ENCODE measurements at places on chromosomes 11 and 22. TPM values are rescaled to one million over a fixed set of nuclear protein-coding genes. Genes with fewer than 3 reads are reported as not detected.

DNA sequence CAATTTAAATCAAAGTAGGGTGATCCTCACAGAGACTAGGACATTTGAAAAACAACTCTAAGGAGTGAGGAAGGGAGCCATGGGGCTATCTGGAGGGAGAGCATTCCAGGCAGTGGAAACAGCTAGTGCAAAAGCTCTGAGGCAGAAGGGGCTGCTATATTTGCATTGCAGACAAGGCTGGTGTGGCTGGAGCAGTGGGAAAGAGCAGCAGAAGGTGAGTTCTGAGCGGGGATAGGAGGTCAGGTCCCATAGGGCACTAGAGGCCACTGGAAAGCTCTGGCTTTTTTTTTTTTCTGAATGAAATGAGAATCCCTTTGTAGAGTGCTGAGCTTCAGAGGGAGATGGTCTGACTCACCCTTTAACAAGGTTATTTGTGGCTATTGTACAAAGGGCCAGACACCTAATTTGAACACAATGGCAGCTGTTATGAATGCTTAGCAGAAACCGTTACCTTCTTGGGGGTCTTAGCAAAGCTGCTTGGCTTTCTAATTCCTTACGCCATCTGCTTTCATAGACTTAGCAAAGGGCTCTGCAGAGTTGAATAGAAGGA lies 291.6 kb downstream of the BUD13 start:
- DNase-seq: no peak

GRCh38 chr11:57977709-57978108 lies 46.0 kb upstream of the OR9Q1 start:
- DNase-seq: no peak

- no peak for DNase-seq
Measured at GRCh38 chr22:48510599-48510998, 1317.1 kb downstream of the BRD1 start.

- DNase-seq: no peak
Measured at GRCh38 chr22:24144778-24145085, 36.6 kb upstream of the SUSD2 start.

- DNase-seq: no peak
Measured at GRCh38 chr11:132114743-132115142, 744.3 kb downstream of the NTM start.

- DNase-seq: no peak
Measured at GRCh38 chr11:22684082-22684481, 17.7 kb downstream of the GAS2 start.

DNA sequence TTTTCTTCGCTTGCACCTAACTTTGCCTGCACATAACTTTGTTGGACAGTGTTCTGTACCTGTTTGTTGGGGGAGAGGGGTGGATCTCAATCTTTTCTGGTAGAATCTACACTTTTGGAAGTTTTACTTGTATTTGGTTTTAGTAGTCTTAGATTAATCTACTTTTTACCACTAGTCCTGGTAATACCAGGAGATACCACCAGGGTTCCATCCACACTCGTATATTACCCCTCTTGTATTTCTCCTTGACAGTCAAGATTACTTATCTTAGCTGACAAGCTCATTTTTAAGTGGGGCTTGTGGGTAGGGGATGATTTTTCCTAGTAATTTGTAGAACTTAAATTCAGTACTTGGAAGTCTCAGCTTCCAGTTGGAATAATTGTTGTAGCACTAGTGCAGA lies 37.3 kb upstream of the TECTA start:
- no peak for DNase-seq

DNA sequence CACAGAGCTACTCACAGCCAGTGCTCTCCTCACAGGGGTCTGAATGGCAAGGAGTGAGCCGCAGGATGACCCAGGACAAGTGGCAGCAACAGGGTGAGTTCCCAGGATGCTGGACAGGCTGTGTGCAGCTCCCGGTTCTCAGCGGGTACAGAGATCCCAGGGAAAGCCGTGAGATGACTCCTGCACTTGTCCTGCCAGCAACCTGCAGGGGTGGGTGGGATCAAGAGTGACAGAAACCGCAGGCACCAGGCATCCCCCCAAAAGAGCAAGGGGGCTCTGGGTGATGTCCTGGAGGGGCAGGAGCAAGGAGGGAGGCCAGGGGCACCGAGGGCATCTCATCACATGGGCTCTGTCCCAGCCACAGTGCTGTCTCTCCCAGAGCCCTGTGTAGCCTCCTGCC lies 15.9 kb upstream of the PRODH start:
- DNase-seq: no peak

GRCh38 chr11:20415432-20415831 lies 27.9 kb downstream of the PRMT3 start:
- no peak for DNase-seq

DNA sequence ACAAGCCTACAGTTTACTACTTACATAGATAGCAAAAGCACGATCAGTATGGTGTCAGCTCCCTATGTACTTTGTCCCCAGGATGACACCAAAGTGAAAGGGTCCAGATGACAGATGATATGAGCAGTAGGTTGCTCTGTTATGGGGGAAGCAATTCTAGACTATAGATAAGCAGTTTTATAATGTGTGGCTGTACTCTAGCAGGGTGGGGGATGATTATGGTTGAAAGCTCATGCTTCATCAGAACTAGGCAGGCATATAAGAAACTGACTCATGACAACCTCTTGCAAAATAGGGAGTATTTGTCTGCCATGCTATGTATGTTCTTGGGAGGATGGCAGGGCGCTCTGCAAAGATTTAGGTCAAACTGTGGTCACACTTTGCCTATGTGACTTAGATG lies 158.2 kb upstream of the ZBED5 start:
- no peak for DNase-seq

DNA sequence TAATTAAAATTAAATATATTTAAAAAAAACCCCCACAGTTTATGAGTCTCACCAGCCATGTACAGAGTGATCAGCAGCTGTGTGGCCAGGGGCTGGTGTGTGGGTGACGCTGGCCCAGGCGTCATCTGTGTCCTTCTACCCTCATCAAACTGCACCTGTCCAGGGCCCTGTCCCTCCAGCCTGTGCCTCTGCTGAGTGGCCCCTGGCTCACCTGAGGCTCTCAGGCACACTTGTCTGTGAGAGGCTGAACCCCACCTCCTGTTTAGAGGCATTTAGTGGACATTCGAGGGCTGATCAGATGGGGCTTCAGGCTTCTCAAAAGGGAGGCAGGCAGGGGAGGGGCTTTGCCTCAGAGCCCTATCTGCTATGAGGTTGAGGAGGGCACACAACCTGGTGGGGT lies 29.9 kb upstream of the SMIM38 start:
- no peak for DNase-seq

GRCh38 chr11:118102721-118103261 lies 16.0 kb upstream of the SMIM35 start:
- no peak for DNase-seq

DNA sequence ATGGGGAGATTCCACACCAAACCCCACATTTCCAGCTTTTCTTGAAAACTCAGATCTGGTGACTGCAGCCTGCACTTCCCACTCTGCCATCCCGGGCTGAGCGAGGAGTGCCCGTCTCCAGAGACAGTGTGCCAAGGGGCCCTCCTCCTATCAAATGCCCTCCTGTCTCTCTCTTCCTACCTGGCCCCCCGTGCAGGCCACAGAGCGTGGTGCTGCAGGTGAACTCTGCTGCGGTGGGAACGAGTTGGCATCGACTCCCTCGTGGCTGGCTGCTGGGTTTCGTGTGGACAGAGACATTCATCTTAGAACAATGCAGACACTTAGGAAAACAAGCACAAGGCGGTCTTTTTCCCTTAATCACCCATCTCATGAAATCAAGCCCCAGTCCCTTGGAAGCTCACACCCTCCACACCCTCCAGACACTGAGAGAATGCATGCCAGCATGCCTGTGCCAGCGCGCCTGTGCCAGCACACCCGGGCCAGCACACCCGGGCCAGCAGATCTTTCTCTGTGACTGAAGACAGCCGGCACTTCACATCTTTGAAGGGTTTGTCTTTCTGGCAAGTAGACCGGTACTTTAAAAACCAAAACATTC lies 65.0 kb downstream of the PARVB start:
- DNase-seq: no peak

GRCh38 chr11:15307619-15308024 lies 192.9 kb downstream of the INSC start:
- DNase-seq: no peak

DNA sequence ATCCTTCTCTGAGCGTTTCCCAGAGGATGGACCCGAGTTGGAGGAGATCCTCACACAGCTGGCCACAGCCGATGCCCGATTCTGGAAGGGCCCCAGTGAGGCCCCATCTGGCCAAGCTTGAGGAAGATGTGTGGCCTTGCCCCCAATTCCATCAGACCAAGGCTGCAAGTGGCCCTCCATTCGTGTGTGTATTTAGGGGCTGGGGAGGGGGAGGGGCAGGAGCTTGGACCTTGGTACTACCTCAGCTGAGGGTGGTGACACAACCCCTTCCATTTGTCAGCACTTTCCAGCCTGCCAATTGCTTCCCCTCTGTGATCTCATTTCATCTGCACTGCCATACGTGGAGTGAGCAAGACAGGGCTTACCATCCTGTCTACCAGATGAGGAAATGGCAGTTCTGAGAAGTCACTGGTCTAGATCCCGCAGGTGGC lies 1.3 kb upstream of the BBS1 start:
- DNase-seq: no peak

- DNase-seq: no peak
Measured at GRCh38 chr11:5283086-5283485, 13.3 kb upstream of the HBE1 start.

DNA sequence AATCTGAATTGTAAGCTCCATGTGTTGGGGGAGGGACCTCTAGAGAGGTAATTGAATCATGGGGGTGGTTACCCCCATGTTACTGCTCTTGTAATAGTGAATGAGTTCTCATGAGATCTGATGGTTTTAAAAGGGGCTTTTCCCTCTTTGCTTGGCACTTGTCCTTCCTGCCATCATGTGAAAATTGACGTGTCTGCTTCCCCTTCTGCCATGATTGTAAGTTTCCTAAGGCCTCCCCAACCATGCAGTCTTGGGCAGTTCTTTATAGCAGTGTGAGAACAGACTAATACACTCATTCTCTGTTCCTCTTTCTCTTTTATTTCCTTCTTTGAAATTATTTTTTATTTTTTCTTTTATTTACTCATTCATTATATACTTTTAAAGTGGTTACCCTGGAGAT lies 239.4 kb downstream of the CSNK2A3 start:
- DNase-seq: no peak

DNA sequence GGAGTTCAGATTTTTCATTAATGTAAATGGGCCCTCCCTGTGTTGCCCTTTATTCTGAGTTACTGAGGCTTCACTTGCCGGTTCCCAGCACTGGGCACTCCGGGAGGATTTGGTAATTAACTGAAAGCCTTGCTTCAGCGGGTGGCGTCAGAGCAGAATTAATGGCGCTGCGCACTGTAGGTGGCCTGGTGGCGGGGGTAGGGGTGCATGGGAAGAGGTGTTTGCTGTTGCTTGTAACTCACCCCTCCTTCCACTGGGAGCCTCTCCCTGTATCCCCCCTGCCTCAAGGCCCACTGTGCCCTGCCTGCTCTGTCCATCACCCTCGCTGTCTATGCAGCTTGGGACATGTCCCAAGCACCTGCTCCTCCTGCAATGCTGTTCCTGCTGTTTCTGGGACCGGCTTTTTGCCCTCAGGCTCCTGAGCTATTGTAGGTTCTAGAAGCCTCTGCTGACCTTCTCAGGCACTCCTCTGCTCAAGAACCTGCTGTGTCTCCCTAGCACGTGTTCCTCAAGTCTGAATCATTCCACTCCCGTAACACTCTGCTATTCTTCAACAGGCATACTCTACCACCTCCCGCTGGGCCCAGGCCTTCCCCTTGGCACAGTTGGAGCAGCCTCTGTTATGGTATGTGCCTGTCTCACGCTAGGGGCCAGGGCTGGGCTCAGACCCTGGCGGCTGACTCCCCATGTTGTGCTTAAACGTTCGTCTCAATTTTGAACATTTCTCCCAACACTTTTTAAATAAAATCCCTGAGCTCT lies 24.4 kb downstream of the ARHGAP8 start:
- no peak for DNase-seq

DNA sequence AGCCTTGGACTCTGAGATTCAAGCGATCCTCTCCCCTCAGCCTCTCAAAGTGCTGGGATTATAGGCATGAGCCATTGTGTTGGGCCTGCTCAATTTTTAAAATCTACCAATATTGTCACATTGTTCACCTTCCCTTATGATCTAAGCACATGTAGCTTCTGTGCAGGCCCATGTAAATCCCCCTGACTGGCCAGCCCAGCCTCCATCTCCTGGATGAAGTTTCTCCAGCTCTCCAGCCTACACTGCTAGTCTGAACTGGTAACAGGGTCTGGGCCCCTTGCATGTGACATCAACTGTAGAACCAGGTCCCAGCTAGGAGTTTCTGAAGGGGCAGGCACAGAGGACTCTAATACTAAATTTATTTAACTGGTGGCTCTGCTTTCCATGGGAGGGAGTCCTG lies 32.8 kb upstream of the YPEL1 start:
- DNase-seq: no peak

DNA sequence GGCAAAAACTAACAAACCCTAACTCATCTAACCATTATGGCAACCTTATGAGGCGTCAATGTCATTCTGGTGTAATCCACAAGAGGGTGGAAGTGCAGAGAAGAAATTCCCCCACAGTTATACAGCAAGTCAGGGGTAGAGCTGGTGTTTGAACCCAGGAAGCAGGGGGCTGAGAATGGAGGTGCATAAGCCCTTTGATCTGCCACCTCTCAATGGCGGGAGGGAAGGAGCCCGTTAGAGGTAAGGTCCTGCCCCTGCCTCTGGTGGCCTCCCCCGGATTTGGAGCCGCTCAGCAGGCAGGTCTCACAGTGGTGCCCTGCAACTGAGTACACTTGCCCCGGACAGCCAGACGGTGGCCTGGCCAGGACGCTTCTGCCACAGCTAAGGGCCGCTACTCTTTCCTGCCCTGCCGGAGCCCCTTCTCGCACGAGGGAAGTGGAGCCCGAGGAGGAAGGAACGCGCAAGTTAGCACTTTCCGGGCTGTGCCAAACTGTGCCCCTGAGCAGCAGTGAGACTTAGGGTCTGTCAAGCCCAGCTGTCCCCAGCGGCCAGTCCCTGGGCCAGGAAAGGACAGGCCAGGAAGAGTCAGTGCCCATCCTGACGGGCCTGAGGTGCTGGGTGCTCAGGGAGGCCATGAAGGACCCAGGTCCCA lies 1.1 kb downstream of the FXYD2 start:
- no peak for DNase-seq

- no peak for DNase-seq
Measured at GRCh38 chr22:48218889-48219420, 1456.5 kb downstream of the TBC1D22A start.

- DNase-seq: no peak
Measured at GRCh38 chr11:93143186-93143585, 54.6 kb downstream of the SLC36A4 start.

The RAB39A gene
- polyA plus RNA-seq: 1.2 TPM

The PTPRJ gene
- 26.9 TPM for polyA plus RNA-seq

The CDC42BPG gene
- polyA plus RNA-seq: 5.4 TPM

The OR10A4 gene
- polyA plus RNA-seq: not detected

The APOL5 gene
- not detected for polyA plus RNA-seq

The UPK3A gene
- polyA plus RNA-seq: 1.5 TPM

The SCGB1D2 gene
- polyA plus RNA-seq: 0.80 TPM

The RAG2 gene
- 0.52 TPM for polyA plus RNA-seq

The TCN1 gene
- polyA plus RNA-seq: not detected
